ENCODE measurements at places on chromosomes 2 and 18.

GRCh38 chr2:30356071-30356470, 91.0 kb upstream of the LCLAT1 start:
- peak; percentile 35 for DNase-seq

DNA sequence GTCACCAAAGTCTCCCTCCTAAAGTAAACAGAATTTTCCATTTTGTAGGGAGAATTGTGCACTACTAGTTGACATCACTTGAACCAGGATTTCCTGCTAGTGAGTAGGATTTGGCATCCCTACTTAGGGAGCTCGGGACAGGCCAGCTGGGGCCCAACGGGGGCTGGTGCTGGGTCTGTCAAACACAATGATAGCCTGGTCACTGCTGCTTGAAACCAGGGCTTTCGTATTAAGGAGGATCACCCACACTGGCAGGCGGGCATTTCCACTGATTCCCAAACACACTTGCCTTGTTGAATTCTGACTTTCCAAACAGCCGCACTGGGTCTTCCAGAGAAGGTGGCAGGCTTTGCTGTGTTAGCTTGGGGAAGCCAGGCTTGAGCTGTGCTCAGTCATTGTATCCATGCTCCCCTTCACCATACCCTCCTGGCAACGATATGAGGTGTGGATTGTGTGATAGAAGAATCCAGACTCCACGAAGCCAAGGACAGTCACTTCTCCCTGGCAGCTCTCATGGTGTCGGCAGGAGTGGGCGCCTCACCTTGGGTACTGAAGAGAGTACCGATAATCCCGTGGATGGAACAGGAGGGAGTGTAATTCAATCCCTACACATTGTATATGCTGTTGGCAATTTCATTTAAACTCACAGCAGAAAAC, 7.5 kb downstream of the GDF7 start:
- DNase-seq, result no peak

DNA sequence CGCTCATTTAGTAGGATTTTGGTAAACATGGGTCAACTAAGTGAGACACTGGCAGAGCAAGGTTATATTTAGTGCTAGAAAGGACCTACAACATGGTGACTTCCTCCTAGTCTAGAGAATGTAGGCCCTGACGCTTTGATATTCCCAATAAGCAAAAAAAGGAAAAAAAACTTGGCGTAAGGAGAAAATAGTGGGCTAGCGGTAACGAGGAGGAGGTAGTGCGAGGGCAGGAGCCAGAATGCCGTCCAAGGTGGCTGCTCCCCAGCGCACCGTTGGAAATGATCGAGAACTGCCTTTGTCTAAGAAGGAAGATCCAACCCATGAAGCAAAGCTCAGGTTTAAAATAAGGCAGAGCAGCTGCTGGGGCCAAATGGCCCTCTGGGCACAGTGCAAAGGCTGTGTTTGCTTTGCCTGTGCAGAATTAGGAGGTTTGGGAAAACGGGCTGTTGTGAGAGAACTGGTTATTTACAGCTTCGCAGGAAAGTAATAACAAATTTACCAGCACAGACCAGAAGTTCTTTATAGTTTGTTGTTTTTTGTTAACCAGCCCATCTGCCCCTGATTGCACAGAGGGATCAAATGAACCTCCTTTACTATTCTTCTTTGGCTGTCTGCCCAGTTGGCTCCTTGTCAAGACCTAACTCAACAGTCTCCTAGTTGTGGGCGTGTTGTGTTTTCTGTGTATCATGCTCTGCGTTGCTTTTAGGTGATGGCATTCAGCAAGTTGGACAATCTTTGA, 86.6 kb downstream of the ITGB1BP1 start:
- peak; percentile 89 for DNase-seq

DNA sequence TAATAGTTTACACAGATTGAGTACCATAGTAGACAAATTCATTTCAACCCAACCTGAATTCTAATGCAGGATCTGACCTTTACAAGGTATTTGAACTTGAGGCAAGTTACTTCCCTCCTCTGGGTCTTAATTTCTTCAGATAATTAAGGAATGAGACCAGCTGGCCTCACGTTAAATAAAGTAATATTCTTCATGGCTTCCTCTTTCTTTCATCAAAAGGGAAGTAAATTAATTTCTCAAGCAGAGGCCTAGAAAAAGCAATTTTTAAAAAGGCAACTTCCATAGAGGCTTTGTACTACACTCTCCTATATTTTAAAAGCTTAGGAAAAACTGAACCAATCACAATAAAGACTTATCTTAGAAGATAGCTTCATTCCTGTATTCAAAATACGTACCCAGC, 109.2 kb downstream of the EXOC6B start:
- no peak for DNase-seq

GRCh38 chr18:48028696-48029095, 98.2 kb upstream of the SMAD2 start:
- DNase-seq, result peak; percentile 78

GRCh38 chr18:57352271-57352701, at the start of gene ST8SIA3:
Gene ST8SIA3, plus strand, starts transcription at chr18:57352557. Its CDS starts 290 bp downstream, at chr18:57352847.
- DNase-seq, result no peak

DNA sequence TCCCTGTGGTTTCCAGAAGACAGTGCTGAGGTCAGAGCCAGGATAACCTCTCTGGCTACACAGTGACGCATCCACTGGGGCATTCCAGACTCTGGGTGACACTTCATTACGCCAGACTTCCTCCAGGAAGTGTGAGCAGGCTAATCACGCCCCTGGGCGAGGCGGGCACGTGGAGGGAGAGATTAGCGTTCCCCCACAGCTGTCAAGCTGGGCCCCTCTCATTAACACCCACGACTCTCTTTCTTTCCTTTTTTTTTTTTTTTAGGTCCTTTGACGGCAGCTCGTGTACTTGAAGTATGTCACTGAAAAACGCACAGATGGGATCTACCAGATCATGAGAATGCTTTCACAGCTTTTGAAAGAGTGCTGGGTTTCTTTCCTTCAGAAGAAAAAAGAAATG, 274.6 kb downstream of the AFF3 start:
- DNase-seq, result peak; percentile 31

DNA sequence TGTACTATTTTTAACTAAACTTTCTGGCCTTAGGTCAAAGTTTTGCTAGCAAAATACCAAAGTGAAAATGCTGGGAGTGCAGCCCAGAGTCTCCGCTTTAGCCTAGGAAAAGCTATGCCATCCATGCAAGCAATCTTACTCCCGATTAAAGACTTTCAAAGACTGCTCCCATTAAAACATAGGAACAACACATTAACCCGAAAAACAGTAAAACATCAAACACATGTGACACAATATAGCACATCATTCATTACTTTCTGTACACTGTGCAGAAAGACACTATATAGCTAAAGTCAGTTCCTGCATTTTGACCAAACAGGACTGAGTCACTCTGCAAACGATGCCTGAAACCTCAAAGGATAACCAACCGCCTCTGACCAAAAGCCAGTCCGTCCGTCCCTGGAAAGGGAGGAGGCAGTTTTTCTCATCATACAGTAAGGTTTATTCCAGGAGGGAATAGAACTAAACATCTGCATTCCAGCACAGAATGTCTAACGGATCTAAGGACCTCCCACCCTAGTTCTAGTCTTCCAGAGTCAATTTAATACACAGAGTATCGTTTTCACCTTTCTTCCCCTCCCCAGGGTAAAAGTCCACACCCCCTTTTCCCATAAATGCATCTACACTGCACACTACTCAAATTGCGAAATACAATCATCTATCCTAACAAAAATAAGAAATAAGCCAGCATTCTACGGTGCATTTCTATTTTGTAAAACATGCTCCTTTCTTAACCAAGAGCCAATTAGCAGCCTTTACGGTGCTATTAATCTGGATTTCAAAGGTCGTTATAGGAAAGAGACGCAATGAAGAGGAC, 1.7 kb downstream of the ROCK2 start:
- peak; percentile 70 for DNase-seq

DNA sequence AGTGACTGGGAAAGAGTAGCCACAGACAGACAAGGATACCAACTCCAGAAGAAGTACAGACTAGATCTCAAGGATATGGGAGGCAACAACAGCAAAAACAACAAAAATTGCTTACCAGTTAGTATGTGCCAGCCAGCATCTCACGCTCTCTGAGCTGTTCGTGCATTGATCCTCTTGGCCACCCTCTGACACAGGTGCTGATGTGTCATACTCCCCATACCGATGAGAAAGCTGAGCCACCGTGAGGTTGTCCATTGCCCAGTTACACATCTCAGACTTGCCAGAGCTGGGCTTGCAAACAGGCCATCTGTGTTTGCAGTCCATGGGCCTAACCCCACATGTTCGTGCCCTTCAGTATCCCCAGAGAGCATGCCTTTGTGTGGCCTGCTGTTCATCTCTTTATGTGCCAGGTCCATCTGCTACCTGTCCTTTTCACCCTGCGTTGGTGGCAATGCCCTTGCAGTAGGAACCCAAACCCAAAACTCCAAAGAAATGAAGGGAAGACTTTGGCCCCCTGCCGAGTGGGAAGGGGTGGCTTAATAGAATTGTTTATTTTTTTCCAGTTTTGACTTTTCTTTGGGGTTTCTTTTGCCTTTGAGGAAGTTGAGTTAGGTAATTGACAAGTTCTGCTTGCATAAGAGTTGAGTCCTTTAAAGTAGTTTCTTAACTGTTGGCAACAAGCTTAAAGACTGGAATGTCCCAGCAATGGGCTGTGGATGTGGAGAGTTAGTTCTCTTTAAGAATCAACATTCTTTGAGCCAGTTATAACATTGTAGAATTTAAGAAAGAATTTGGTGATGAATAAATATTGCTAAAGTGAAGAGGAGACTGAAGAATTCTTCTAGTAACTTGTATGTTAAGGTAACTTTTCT, 46.7 kb downstream of the LYPD6B start:
- DNase-seq, result no peak

DNA sequence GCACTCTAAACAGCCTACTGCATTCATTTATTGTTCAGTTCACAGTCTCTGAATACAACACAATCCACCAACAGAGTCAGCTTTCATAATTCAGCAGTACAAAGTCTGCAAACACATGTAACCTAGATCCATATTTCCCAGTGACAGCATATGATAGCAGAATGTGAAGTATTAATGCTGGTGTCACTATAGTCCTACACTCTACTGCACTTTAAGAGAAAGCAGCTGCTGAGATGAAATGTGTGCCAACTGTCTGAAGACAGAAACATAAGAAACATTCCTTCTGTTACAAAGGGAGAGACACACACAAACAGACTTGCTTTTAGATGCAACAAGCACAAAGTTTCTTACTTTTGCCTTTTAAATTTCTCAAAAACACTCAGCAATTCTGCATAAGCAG, 441.8 kb downstream of the ZEB2 start:
- DNase-seq, result no peak

DNA sequence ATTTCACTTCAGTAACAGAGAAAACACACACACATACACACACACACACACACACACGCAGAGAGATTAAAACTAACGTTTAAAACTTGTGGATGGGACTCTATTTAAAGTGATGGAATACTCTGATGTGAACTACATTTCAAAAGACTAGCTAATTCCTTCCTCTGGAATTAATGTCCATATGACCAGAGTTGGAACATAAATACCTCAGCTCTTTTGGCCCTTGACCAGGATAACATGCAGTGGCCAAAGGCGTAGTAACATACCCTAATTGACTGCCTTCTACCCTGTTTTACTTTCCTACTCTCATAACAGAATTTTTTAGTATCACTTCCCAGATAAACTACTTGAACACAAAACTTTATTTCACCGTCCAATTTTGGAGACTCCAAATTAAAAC, 671.3 kb upstream of the CHAC2 start:
- peak; percentile 66 for DNase-seq

DNA sequence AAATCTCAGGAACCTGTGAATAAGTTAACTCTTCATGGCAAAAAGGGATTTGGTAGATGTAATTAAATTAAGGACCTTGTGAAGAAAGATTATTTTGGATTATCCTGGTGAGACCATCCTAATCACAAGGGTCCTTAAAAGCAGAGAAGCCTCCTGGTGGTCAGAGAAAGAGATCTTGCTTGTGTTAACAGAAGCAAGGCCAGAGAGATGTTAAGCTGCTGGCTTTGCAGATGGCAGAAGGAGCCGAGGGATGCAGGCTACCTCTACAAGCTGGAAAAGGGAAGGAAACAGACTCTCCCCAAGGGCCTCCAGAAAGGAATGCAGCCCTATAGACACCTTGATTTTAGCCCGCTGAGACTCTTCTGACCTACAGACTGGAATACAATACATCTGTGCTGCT, 197.0 kb downstream of the STK39 start:
- DNase-seq, result no peak

- no peak for DNase-seq
Observed at GRCh38 chr18:10052871-10053270, 139.1 kb downstream of the VAPA start.

- DNase-seq, result peak; percentile 62
Observed at GRCh38 chr18:43744960-43745745, 467.9 kb upstream of the SYT4 start.

DNA sequence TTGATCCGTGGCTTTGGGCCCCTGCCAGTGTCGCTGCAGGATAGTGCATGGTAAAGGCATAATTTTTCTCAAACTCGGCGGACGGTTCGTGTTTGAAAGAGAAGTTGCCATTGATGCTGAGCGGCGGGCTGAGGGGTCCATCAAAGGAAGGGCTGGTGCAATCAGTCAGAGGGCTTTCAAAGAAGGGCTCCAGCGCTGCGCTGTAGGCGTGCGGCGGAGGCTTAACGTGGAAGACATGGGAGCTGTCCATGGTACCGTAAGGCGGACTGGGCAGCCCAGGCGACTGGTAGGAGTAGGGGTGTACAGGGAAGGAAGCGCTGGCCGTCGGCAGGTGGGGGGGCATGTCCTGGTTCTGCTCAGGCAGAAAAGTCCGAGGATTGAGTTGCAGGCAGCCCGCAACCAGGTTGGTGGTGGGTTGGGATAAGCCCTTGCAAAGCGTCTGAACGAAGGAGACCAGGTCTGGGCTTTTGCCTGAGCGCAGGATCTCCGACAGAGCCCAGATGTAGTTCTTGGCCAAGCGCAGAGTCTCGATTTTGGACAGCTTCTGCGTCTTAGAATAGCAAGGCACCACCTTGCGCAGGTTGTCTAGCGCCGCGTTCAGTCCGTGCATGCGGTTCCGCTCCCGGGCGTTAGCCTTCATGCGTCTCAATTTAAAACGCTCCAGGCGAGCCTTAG, 2.3 kb downstream of the NEUROD1 start:
- DNase-seq, result peak; percentile 59

DNA sequence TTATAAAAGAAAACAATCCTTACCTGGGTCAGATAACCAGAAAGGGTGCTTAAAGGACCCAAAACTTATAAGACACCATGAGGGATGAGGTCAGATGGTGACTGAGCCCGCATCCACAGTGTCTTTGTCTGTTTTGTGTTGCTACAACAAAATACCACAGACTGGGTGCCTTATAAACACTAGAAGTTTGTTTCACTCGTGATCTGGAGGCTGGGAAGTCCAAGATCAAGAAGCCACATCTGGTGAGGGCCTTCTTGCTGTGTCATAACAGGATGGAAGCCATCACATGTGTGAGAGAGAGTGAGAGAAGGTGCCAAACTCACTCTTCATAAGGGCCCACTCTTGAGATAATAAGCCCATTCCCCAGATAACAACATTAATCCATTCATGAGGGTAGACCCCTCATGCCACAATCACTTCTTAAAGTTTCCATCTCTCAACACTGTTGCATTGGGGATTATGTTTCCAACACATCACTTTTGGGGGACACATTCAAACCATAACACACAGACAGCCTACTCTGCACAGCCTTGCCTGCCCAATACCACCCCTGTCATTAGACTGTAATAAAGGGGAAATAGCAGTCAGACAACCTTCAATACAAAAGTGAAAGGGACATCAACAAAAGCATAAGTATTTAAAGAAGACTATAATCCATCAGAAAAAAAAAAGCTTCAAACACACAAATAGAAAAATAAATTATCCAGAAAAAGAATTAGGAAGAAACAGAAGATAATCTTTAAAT, 249.8 kb downstream of the ANAPC1 start:
- no peak for DNase-seq

Data from renal cortical epithelial cell (primary cell).